NCI-H146 (cell line): ENCODE measurements at places on chromosomes 4 and X.

DNA sequence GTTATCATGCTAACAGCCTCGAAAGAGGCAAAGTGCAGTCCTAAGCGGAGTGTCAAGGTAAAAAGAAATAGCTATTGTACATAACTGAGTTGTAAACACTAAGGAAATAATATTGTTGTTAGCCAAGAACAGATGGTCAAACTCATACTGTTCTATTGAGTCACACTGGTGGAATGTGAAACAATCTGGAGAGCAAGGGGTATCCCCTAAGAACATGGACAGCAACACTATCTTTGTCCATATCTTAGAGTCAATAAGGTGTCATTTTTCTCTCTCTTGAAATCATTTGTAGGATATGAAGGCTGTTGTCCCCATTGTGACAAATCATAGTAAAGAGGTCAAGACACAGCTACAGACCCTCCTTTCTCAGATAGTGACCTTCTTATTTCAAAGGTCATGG lies 4.5 kb upstream of the PDGFC start:
- DNase-seq, result no peak

- DNase-seq, result no peak
These were observed 425.7 kb downstream of the PABPC4L start for GRCh38 chr4:133775881-133776280.

DNA sequence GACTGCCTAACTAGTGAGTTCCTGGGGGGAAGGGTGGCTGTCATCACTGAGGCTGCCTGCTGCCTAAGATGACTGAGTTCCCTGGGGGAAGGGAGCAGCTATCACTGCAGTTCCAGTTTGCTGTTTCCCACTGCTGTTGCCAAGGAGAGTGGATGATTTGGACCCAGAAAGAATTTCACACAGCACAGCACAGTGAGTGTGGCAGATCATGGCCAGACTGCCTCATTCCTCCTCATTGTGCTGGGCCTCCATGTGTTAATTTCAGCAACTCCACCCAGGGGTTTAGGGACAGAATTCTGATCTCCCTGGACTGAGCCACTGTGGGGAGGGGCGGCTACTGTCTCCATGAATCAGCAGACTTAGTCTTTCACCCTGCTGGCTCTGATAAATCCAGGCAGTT lies 125.0 kb downstream of the TEX13C start:
- no peak for DNase-seq

GRCh38 chr4:176539785-176540175 lies 220.0 kb downstream of the SPCS3 start:
- no peak for DNase-seq

GRCh38 chr4:173573286-173573685 lies 43.3 kb upstream of the HAND2 start:
- no peak for DNase-seq

DNA sequence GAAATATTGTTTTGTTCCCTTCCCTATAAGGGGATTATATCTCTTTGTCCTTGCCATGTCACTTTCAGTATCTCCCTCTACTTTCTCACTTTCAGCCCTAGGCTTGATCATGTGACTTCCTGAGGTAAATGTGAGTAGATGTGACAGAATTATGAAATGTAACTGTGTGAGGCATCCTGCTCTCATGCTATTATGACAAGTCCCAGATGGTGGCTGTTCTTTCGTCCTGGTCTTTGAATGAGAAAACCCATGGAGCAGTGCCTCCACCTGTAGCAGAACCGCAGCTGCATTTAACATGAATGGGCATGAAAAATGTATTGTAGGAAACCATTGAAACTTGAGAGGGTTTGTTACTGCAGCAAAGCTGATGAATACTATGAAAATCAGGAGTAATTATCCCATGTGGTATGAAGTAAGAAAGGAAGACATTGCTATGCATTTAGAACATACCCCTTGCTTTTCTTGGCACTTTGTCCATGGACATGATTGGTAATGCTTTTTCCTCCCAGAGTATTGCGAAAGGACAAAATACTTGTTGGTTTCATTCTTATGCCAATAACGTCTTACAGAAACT lies 202.2 kb upstream of the GPRIN3 start:
- DNase-seq, result no peak

DNA sequence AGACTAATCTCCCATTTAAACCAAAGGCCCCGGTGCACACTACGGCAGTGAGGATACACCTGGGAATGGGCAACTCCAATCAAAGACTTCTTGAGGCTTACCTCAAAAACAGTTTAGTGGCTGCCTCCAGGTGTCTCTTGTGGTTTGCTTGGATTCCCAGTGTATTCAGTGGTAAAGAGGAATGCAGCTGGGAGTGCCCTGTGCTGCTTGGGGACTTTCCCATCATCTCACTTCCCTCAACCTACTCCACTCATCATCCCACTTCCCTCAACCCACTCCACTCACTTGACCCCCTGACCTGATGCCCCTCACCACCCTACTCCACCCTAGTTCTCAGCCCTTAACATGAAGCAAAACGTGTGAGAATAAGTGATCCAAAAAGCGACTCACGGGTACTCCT lies 177.3 kb upstream of the ETNPPL start:
- no peak for DNase-seq

GRCh38 chr4:47088298-47088697 lies 56.9 kb downstream of the GABRB1 start:
- no peak for DNase-seq

GRCh38 chr4:16026160-16026761 lies 57.6 kb downstream of the PROM1 start:
- peak; percentile 64 for DNase-seq

DNA sequence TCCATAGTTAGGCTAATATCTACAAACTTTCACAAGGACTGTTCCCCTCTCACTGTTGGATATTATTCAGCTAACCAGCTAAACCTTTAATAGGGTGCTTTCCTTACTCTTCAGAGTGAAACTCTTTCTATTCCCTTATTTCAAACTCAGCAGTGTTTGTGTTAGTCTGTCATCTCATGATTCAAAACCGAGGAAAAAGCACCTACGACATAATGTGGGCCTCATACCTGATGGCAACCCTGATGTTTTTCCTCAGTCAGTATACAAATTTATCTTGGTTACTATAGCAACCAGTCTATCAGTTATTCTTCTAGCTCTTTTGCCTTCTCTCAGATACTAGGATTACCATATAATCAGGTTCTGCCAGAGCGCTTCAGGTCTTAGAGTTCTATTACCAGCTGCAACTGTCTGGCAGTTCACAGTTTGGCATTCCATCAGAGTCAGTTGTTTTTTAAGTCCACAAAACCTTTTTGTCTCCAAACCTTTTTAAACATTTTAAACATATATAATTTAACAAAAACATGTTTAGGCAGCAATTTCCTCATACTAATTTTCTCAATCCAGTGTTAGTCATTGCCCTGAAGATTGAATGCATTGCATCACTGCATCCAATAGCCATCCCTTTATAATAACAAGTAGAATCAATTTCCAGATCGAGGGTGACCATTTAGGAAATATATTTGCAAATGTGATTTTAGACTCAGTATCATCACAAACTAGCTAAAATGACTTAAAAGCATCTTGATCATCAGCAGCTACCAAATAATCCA lies 7.4 kb downstream of the WDR44 start:
- no peak for DNase-seq

- no peak for DNase-seq
These were observed 313.3 kb upstream of the ACTRT1 start for GRCh38 chrX:128365492-128365891.

DNA sequence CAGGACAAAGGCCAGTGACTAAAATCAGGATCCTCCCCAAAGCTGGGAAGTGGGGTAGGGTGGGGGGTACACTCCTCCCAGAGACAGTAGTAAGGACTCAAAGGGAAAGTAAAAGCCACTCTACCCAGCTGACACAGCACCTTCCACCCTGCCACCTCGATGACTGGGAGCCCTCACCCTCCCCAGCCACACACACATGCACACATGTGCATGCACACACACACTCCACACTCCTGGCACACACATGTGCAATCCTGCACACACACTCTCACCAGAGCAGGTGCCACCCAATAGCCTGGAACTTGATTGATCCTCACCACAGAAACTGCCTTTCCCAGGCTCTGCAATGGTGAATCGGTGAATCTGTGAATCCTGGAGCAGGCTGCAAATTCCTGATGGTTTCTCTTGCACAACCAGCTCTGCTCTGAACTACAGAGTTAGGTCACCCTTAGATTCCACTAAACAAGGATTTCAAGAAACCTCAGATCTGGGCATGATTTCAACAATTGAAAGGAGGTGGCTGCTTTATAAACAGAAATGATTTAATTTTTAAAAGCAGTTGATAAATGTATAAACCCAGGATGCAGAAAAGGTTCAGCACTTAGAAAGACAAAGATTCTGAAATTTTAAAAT lies 21.5 kb downstream of the AMOT start:
- DNase-seq, result no peak

DNA sequence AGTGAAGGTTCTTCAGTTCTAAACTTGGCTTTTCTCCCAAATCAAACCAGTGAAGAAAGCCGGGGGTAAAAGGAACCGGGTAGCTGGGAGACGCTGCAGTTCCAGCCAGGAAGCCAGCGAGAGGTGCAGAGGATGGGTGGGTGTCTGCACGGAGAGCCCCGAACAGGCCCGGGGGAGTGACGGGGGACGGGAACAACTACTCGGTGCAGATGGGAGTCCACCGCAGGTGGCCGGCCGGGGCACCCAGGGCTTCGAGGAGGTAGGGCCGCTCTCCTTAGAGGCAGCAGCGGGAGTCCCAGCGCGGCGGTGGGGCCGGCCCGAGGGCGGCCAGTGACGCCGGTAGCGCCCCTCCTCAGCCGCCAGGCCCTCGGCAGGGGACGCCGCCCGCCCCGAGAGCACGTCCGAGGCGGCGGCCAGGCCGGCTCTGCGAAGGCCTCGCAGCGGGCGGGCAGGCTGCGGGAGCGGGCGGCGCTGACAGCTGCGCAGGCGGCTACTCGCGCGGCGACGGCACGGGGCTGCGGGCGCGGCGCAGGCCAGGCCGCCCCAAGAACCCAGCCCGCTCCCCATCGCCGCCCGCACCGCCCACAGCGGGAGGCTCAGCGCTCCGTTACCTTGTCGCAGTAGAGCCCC lies 449 bp downstream of the FBXL5 start:
- DNase-seq, result peak; percentile 73

DNA sequence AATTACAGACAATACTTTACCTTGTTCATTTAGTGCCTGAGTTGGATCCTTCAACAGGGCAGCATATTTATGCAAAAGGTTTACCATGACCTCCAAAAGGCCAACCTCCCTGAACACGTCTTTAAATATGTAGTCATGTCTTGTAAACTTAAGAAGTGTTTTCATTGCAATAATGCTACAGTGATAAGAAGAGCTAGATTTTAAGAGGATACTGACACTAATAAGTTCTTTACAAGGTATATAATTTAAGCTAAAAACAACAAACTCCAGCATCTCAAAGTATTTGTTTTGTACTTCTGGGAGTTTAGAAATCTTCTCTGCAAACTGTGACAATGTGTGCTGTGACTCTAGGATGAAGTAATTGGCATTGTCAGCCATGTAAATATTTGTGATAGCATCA lies 145.4 kb downstream of the WDFY3 start:
- DNase-seq, result no peak

- DNase-seq, result no peak
These were observed 90.7 kb upstream of the JADE1 start for GRCh38 chr4:128718768-128719167.

- DNase-seq, result no peak
These were observed 154.9 kb upstream of the NUDT6 start for GRCh38 chr4:123077330-123077729.

- DNase-seq, result no peak
These were observed 77.1 kb downstream of the SLC9A7 start for GRCh38 chrX:46681849-46682248.

DNA sequence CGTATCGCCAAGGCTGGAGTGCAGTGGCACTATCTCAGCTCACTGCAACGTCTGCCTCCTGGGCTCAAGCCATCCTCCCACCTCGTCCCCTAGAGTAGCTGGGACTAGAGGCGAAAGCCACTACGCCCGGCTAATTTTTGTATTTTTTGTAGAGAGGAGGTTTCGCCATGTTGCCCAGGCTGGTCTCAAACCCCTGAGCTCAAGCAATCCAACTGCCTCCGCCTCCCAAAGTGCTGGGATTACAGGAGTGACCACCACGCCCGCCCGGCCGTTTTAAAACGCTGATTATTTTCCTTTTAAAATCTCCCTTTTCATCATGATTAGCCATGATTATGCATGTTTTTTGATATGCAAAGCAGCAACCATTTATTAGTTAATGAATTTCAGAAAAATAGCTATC lies 2.2 kb downstream of the N4BP2 start:
- DNase-seq, result no peak

DNA sequence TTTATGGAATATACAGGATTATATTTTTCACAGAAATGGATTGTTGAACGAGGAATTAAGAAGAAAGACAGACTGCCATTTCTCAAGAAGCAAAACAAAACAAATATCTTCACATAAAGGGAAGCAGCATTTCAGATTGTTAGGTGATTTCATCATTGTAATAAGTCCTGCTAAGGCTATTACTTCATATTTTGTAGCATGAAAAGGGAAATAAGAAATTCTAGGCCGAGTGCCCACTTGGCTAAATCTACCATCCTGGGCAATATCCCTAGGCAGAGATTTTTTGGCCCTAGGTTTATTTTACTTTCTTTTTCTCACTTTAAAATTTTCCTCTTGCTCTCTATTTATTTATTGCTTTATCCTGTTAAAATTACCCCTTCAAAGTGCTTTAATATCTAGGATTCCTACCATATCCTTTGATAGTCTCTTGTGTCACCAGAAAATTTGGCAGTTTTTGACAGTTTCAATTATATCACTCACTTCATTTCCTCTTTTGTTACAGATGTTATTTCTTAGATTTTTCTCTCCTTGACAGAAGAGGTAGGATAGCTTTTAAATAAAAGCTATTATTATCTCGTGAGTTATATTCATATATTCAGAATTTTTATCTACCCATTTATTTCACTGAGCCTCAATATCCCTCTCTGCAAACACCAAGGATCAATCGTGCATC lies 142.3 kb downstream of the PDGFC start:
- no peak for DNase-seq

GRCh38 chr4:182301736-182302135 lies 58.5 kb downstream of the TENM3 start:
- DNase-seq, result no peak

DNA sequence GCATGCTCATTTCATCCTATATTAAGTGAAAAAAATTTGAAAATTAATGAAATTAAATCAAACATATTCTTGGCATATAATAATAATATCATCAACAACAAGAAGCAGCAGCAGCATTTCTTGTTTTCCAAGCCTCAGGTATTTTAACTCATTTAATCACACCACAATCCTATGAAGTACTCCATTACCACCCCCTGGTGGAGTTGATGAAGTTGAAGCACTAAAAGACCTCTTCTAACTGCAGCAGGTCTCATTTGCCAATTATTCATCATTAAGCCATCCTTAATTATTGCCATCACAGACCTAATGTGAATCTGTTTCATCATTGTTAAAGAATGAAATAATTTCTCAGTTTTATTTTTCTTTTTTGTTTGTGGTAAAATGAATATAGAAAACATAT lies 801.4 kb upstream of the GRID2 start:
- DNase-seq, result no peak

- DNase-seq, result no peak
These were observed 51.6 kb downstream of the RTL5 start for GRCh38 chrX:72080150-72080549.
